ENCODE measurements at places on chromosomes 3 and 15.

- no peak for DNase-seq
These were observed 8.5 kb upstream of the SLC24A5 start for GRCh38 chr15:48112242-48112641.

GRCh38 chr15:86754846-86755245 is 675.2 kb downstream of the AGBL1 start:
- DNase-seq, result no peak

GRCh38 chr15:98442379-98442833 is 205.9 kb upstream of the IGF1R start:
- DNase-seq, result no peak

- no peak for DNase-seq
These were observed 53.4 kb downstream of the BTLA start for GRCh38 chr3:112445839-112446238.

GRCh38 chr15:44719293-44719999 is 8.1 kb downstream of the B2M start:
- no peak for DNase-seq

GRCh38 chr15:98930576-98930975 is 77.0 kb downstream of the PGPEP1L start:
- no peak for DNase-seq

GRCh38 chr15:23420806-23421575 is 26.1 kb downstream of the GOLGA6L2 start:
- DNase-seq, result no peak

GRCh38 chr3:11776346-11776745 is 70.3 kb downstream of the TAMM41 start:
- DNase-seq, result no peak

DNA sequence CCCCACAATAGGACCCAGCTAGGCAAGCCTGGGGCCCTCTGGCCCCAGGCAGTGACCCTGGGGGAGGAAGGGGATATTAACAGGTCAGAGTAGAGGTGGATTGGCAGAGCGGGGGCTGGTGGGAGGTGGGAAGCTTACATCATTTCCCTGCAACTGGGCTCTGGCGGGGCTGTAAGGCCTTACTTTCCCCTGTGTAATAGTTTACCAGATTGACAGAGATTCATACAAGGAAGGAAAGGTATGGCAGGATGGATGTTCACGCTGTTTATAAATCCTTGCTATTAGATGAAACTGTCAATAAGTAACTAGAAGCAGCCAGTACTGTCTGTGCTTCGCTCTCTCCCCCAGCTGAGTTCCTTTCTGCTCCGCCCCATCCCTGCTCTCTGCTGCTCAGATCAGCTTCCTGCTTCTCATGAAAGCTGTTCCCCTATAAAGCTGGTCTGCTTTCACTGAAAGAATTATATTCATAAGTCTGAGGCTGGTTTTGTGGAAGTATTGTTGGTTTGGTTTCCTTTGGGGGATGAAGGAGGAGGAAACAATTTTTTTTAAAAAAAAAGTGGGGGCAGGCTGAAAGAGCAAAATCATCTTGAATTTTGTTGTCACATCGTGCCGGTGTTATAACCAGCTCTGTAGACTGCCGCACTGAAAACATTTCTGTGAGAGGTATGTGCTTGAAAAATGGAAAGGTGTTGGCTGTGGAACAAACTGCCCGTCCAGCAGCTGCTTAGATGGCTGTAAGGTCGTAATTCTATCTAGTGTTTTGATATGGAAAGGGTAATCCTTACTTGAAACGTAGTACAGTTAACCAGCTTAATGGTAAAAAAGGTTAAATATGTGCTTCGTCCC is 76.4 kb downstream of the BBX start:
- peak; percentile 18 for DNase-seq

- DNase-seq, result no peak
These were observed at the start of gene CNTN3 for GRCh38 chr3:74614107-74614967. Gene CNTN3, minus strand, starts transcription at chr3:74614659. Its CDS starts 93,547 bp downstream, at chr3:74521112.

DNA sequence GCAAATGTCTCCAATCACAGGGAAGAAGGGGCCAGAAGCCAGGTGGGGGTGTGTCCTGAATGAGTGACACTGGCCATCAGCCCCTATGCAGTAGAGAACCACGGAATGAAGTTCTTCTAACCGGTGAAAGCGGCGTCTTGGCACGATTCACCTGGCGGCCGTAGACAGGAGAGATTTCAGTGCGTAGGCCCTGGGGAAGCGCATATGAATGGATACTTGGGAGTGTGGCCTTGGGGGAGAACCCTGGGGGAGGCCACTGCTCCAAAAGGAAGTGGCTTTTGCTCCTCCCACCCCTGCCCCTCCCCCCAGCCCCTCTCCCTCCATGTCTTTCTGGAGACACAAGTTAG is 43.6 kb downstream of the RBPMS2 start:
- DNase-seq, result no peak

Measured in GM18507 (cell line).